ENCODE measurements at places on chromosomes 5 and 9.

DNA sequence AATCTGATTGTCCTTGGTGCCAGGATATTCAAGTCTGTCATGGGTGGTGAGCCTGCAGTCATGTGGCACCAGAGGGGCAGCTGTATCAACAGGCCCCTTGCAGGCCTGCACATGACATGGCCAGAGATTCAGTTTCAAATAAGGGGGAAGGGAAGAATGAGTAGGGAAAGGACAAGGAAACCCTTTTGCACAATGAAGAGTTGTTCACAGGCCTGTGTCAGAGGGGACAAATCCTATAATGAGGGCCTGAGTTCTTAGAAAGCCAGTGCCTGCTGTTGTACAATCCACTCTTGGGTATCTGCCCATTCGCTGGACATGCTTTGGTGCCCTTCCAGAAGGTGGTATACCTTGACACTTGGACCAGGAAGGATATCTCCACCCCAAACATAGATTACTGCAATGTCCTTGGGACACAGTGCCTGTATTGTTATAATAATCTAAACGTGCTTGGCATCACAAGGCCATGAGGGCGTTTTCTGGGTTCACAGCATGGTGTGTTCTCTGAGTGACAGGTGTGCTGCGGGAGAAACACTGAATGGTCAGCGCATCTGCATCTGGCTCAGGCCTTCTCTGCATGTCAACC, 1.9 kb upstream of the TMEM171 start:
- DNase-seq, result no peak

- DNase-seq, result no peak
These were observed 184.4 kb upstream of the SLC12A2 start for GRCh38 chr5:127899214-127899610.

DNA sequence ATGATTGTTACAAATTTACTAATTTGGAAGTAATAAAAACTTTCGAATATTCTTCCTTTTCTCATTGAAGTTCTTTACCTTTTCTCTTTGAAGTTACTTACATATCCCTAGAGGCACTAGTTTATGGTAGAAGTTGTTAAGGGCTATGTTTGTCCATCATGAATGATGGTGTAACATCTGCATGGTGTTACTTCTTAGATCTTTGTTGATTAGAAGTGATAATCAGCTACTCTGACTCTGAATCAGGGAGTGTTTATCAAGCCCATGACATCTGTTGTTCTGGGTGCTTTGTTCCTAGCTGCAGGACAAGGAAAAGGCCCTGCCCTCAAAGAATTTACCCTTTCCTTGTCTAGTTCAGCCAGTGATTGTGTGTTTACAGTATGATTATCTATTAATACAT, 32.9 kb downstream of the MAP3K1 start:
- no peak for DNase-seq

GRCh38 chr5:42982107-42982622, 58.0 kb downstream of the ANXA2R start:
- DNase-seq, result no peak

DNA sequence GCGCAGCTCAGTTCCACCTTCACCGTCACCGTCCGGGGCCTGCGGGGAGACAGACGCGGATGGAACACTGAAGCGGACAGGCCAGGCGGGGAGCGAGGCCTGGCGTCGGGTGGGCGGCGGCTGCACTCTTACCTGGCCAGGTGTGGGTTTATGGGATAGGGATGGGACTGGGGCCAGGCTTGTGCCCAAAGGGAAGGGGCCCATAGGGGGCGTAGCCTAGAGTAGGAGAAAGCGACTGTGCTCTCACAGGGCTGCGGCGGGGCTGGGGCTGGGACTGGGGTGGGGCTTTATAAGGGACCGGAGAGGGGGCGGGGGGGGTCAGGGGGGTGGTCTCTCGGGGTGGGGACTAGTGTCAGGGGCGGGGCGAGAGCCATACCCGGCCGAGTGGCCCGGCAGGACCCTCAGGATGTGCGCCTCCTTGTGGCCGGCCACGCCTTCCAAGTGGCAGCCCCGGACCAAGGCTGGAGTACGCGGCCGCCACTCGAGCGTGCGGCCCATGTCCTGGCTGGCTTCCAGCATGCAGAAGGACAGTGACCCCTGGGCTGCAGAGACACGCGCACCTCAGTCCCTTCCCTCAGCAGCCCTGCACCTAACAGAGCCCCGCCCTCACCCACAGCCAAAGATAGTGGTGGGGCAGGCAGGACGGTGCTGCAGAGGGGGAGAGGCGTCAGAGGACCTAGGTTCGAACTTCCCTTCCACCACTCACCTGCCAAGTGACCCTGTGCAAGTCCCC, 22.8 kb downstream of the FPGS start:
- no peak for DNase-seq

- no peak for DNase-seq
These were observed 54.6 kb downstream of the MARCHF3 start for GRCh38 chr5:126975796-126976195.

DNA sequence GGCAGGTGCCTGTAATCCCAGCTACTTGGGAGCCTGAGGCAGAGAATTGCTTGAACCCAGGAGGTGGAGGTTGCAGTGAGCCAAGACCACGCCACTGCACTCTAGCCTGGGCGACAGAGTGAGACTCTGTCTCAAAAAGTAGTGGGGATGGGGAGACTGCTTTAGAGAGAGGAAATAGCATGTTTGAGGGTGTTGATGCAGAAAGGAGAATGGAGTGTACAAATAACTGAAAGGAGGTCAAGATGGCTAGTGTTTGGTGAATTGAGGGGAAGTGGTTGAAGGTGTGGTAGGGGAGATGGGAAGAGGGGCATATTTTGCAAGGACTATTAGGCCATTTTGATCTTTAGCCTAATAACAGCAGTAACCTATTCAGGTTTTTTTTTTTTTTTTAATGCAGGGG, 18.2 kb downstream of the TENT2 start:
- DNase-seq, result no peak

DNA sequence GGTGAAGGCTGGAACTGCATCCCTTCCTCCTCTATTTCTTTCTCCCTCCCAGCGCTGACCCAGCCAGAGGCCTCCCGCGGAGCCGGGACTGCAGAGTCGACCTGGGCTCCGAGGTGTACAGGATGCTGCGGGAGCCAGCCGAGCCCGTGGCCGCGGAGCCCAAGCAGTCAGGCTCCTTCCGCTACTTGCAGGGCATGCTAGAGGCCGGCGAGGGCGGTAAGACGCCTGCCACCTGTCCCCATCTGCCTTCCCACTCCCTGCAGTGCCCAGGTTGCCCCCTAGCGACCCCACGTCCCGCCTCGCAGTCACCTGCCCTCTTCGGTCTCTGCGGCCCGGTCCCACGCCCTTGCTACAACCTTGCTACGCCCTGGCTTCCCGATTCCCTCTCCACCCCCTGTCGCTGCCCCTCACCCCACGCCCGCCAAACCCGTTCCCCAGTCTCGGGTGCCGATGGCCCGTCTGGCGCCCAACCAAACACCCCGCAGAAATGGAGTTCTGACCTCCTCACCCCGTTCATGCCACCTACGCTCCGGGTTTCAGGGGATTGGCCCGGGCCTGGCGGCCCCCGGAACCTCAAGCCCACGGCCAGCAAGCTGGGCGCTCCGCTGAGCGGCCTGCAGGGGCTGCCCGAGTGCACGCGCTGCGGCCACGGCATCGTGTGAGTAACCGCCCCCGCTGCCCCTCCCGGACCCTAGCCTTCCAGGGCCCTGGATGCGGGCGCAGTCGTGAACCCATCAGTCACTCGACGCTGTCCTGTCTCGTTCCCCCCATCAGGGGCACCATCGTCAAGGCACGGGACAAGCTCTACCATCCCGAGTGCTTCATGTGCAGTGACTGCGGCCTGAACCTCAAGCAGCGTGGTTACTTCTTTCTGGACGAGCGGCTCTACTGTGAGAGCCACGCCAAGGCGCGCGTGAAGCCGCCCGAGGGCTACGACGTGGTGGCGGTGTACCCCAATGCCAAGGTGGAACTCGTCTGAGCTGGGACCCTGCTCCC, 14.1 kb downstream of the PDLIM4 start:
- DNase-seq, result no peak

DNA sequence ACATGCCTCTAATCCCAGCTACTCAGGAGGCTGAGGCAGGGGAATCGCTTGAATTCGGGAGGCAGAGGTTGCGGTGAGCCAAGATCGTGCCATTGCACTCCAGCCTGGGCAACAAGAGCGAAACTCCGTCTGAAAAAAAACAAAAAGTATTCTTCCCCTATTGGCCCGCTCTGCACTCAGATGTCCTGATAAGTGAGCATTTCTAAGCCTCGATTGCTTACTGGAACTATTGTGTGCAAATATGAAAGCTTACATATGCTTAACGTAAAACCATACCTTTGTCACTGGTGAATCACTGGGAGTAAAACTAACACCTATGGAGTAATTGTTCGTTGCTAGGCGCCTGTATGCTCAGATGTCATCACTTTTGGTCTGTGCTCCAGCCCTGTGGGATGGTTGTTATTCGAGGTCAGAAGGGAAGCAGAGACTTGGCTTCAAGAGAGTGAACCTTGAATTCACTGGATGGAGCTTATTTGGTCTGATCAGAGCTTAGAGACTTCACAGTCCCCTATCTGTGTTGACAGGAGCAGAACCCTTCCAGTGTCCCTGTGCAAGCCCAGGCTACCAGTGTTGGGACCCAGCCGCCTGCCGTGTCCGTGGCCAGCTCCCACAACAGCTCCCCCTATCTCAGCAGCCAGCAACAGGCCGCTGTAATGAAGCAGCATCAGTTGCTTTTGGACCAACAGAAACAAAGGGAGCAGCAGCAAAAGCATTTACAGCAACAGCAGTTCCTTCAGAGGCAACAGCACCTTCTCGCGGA, 25.3 kb upstream of the LTC4S start:
- DNase-seq, result no peak

- DNase-seq, result no peak
These were observed 885 bp downstream of the MPDZ start for GRCh38 chr9:13278368-13279246.

- DNase-seq, result no peak
These were observed 104.6 kb upstream of the SARDH start for GRCh38 chr9:133842721-133843227.

GRCh38 chr9:131668439-131669268, 71.2 kb downstream of the RAPGEF1 start:
- DNase-seq, result peak; percentile 41

Measured in non-pigmented ciliary epithelial cell (primary cell).